ENCODE measurements at places on chromosomes 3 and 15.

DNA sequence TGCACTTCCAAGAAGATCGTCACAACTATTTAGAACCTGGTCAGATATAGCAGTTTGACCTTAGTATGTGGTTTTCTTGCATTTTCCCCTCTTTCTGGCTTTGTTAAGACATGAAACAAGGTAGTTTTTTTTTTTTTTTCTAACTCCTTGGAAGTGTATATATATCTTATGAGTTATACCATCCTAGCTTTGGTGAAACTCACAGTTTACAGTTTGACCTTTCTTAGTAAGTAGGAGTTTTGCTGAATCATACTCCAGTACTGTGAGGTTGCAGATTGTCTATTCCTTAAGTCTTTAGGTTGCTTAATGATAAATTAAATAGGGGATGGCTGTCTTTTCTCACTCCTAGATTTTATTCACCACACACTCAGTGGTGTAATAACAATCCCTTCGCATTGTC is 325.0 kb downstream of the RBMS3 start:
- H3K4me3 ChIP-seq, result no peak overlapping the region
- no peak overlapping the region for H3K27ac ChIP-seq
- no peaks in the 10 kb centered on the region for H3K4me1 ChIP-seq
- no peaks in the 10 kb centered on the region for H3K36me3 ChIP-seq
- H3K27me3 ChIP-seq, result no peaks in the 10 kb centered on the region
- DNase-seq, result no peak

DNA sequence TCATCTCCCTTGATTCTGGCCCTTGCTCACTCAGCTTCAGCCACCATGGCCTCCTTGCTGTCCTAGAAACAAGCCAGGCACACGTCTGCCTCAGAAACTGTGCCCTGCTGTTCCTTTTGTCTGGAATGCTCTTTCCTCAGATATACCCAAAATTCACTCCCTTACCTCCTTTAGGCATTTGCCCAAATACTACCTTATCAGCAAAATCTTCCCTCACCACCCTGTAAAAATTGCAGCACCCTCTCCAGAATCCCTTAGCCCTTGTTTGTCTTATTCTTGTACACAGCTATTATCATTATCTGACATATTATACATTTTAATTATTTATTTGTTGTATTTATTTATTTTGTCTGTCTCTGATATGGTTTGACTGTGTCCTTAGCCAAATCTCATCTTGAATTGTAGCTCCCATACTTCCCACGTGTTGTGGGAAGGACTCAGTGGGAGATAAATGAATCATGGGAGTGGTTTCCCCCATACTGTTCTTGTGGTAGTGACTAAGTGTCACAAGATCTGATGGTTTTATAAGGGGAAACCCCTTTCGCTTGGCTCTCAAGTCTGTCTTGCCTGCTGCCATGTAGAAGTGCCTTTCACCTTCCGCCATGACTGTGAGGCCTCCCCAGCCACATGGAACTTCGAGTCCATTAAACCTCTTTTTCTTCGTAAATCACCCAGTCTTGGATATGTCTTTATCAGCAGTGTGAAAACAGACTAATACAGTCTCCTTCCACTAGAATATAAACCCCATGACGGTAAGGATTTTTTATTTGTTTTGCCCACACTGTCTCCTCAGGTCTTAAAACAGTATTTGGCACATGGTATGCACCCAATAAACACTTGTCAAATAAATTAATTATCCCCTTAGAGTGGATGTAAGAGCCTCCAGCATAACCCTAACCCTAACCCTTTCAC is 60.0 kb upstream of the STT3B start:
- H3K36me3 ChIP-seq, result no peaks in the 10 kb centered on the region
- H3K27me3 ChIP-seq, result no peaks in the 10 kb centered on the region
- no peak overlapping the region for H3K4me3 ChIP-seq
- DNase-seq, result no peak

- DNase-seq, result no peak
- no peaks in the 10 kb centered on the region for H3K36me3 ChIP-seq
- no peak overlapping the region for H3K4me3 ChIP-seq
These were observed 9.9 kb upstream of the MITF start for GRCh38 chr3:69729147-69729919.

DNA sequence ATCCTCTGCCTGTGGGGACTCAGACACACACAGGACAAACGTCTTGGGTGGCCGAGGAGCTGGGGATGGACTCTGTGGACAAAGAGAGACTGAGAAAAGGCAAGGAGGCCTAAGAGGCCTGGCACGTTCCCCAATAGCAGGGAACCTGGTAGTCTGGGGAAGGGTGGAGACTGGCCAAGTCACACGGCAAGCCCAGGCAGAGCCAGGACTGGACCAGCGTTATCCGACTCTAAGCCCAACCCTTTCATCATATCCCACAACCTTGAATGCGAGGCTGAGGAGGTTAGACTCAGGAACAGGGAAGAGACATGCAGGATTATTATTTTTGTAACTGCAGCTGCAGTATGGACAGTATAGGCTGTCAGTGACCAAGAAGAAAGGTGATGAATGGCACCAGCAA is 53.4 kb downstream of the SLC6A11 start:
- no peak for DNase-seq
- H3K4me3 ChIP-seq, result no peak overlapping the region
- no peak overlapping the region for H3K27ac ChIP-seq
- H3K36me3 ChIP-seq, result no peaks in the 10 kb centered on the region
- no peaks in the 10 kb centered on the region for H3K27me3 ChIP-seq
- no peaks in the 10 kb centered on the region for H3K4me1 ChIP-seq

DNA sequence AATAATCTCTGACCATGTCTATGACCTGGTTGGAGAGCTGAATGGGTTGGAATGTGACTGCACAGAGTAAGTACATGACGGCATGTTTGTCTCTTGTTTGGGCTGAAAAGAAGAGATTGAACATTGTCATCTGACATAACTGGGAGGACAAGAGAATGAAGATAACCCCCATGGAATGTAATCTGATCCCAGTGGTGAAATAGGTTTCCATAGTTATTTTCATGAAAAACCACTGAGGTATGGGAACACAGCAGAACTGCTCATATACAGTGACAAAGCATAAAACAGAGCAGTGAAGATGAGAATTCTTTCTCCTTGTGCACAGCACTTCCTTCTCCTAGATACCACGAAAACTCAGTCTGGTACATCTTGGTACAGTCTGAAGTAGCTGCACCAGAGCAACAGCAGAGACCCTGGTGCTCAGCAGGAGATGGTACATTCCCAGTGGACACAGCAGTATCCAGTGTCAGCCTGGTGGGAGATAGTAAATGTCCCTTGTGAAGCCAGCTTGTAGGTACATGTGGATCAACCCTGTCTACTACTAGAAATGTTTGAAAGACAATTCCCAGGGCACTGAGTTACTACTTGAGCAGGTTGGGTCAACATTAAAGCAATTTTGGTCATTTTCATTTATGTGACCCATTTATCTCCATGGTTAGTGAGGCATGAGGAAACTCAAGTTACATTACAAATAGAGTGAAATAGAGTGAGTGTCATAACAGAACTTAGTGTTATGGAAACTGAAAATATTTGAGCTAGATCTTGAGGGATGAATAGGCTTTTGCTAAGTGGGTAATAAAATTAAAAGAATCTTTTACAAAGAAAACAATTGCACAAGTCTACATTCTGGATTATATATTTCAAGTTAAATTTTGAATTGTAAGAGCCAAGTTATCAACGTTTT is 178.3 kb downstream of the SUCNR1 start:
- no peaks in the 10 kb centered on the region for H3K36me3 ChIP-seq
- no peaks in the 10 kb centered on the region for H3K4me1 ChIP-seq
- no peak overlapping the region for H3K27ac ChIP-seq
- no peak for DNase-seq
- peaks cover 2% of the 10 kb centered on the region for H3K27me3 ChIP-seq

DNA sequence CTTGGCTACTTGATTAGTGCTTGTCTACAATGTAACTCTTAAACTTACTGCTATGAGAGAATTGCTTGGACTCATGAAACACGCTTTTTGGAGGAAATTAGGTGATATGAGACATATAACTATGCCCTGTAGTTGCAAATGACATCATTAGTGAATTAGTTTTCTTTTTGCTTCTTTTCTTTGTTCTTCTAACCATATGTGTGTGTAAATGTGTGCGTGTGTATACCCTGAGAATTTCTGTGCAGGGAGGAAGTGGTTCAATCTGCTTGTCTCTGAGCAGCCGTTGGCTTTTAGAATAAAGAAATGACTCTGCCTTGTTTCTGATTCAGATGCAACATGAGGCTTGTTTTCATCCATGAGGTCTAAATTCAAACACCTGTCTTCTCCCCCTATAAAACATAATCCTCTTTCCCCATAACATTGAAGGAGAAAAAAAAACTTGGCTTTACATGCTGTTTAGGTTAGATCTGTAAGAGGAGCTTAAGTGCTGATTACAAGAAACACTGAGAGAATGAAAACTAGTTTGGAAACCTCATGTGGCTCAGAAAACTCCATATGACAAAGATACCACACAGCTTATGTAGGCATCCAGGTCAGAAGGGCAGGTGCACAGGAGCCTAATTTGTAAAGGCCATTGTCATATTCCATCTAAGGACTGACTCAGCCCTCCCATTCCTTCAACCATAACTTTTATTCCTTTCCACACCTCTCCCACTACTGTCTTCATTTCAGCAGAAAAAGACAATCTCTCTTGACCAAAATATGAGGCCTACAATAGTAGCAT is 30.5 kb upstream of the BLM start:
- DNase-seq, result no peak
- H3K4me1 ChIP-seq, result peaks cover 17% of the 10 kb centered on the region
- no peaks in the 10 kb centered on the region for H3K36me3 ChIP-seq
- H3K27me3 ChIP-seq, result no peaks in the 10 kb centered on the region
- peak overlapping the region; percentile 56 for H3K27ac ChIP-seq

- H3K4me1 ChIP-seq, result peaks cover 16% of the 10 kb centered on the region
- no peaks in the 10 kb centered on the region for H3K27me3 ChIP-seq
- no peaks in the 10 kb centered on the region for H3K36me3 ChIP-seq
- DNase-seq, result no peak
These were observed 11.9 kb upstream of the CD200R1L start for GRCh38 chr3:112858410-112859069.

DNA sequence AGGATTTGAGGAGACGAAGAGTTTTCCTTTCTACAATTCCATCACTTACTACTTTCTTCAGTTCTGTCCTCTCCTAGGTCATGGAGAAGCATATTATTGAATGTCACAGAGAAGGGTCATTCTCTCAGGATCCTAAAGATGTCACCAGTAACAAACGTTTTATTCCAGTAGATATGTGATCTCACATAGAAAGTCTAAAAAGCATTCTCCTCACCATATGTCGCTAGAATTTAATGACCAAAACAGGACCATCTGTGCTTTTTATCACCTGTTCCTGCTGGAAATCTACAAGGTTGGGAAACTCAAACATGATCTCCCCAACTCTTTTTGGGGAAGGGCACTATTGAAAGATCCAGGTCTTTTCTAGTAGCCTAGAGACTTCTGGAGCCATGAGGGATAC is 24.0 kb upstream of the FRMD5 start:
- no peaks in the 10 kb centered on the region for H3K4me1 ChIP-seq
- H3K27me3 ChIP-seq, result peaks cover 7% of the 10 kb centered on the region
- no peaks in the 10 kb centered on the region for H3K36me3 ChIP-seq
- H3K4me3 ChIP-seq, result no peak overlapping the region
- DNase-seq, result no peak

GRCh38 chr15:88498996-88499395 is 31.5 kb downstream of the MRPS11 start:
- H3K4me1 ChIP-seq, result no peaks in the 10 kb centered on the region
- H3K4me3 ChIP-seq, result no peak overlapping the region
- DNase-seq, result no peak

DNA sequence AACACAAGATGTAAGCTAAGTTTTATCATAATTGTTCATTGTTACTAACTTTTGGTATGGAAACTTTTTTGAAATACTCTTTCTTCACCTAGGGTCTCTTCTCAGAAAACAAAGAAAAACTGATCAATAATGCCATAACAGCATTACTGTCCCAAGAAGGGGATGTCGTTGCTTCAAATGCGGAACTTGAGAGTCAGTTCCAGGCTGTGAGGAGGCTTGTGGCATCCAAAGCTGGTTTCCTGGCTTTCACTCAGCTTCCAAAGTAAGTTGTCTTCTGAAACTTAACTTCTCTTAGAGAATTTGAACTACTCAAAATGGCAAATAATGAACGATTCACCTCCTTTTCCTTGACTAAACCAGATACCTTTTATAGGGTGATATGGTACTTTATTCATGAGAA is 39.3 kb downstream of the DNAJC13 start:
- no peak overlapping the region for H3K4me3 ChIP-seq
- H3K36me3 ChIP-seq, result peaks cover 82% of the 10 kb centered on the region
- H3K27me3 ChIP-seq, result no peaks in the 10 kb centered on the region
- no peak overlapping the region for H3K27ac ChIP-seq
- no peaks in the 10 kb centered on the region for H3K4me1 ChIP-seq
- DNase-seq, result no peak
